ENCODE measurements at places on chromosomes 6 and 20.

GRCh38 chr20:50058662-50059402 lies 54.1 kb downstream of the UBE2V1 start:
- DNase-seq: no peak

DNA sequence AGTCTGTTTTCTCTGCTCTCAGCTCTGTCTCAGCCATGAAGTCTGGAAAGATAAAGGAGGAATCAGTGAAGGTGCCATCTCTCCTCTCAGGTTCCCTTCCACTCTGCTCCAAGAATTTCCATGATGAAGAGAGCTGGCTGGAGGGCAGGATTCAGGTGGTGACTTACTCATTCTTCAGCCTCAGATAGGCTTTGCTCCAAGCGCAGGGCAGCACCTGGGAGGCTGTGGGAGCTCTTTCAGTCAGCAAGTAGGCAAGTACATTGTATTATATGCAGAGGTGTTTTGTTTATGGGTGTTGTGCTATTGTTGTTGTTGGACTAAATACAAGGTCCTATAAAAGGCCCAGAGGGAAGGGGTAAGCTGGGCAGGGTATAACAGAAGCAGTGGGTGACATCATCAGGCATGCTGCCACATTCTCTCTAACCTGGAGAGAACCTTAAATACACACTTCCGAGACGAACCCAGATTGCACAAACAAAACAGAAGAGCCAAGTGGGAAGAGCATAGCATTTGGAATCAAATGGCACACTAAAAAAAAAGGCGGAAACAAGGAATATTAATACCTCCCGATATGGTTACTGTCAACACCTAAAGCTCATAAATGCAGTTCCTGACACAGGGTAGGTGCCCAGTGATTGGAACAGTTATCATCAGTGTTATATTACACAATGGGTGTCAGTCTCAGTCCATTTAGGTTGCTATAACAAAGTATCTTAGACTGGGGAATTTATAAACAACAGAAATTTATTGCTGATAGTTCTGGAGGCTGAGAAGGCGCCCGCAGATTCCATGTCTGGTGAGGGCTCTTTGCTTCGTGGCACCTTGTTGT lies 14.5 kb upstream of the PSMG4 start:
- DNase-seq: no peak

DNA sequence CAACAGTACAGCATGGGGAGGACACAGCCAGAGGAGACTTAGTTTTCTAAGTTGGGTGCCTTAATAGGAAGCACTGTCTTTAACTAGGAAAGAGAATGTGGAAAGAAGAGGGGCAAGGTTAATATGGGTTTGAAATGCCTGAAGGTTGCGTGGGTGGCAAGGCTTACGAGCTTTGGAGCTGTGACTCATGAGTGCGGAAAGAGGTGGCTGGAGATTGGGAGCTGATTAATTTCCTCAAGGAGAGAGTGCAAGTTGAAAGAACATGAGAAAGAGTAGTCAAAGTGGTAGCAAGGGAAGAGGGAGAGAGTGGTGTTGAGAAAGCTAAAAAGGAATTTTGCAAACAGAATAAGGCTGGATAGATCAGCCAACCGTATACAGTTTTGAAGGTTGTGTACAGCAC lies 315.1 kb upstream of the PRND start:
- no peak for DNase-seq

- DNase-seq: no peak
Observed at GRCh38 chr6:15674690-15675386, 12.0 kb upstream of the DTNBP1 start.

GRCh38 chr6:88365656-88366055 lies 199.5 kb upstream of the CNR1 start:
- DNase-seq: no peak

DNA sequence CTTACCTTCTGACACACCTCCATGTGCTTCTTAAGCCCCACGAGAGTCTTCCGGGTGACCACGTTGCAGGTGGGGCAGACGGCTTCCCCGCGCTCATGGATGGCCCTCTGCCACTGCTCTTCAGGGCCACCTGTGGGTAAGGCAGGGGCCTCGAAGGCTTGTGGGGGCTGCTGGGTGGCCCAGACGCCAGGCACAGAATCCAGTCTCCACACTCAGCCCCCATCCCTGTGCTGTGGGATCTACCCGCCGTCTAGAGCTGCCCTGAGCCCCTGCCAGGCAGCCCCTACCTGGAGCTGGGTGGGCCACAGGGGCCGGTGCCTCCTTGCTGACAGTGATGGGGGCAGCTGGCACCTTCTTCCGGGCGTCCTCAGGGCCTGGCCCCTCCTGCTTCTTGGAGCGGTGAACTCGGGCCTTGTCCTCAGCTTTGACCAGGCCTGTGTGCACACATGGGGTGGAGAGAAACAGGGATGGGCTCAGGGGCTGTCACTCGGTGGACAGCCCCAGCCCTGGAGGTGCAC lies 5.9 kb downstream of the ZNF512B start:
- DNase-seq: no peak

- DNase-seq: no peak
Observed at GRCh38 chr6:57822896-57823358, 505.5 kb downstream of the PRIM2 start.

DNA sequence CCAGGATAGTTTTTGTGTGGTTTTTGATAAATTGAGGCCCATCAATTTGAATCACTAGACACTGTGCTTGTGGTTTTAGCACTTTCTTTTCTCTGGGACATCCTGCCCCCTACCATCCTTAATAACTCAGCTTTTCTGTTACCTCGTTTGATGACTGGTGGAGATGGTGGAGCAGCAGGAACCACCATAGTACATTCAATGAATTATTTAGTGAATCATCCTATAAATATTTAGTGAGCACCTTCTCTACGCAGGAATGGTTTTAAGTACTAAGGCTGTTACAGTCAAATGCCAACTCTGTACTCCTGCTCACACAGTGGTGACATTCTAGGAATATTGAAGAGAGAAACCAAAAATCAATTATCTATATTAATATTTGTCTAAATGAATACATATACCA lies 585.2 kb downstream of the HAO1 start:
- no peak for DNase-seq

GRCh38 chr6:12481292-12481691 lies 191.1 kb downstream of the EDN1 start:
- DNase-seq: no peak

GRCh38 chr6:158595223-158595622 lies 35.3 kb downstream of the TMEM181 start:
- DNase-seq: no peak

DNA sequence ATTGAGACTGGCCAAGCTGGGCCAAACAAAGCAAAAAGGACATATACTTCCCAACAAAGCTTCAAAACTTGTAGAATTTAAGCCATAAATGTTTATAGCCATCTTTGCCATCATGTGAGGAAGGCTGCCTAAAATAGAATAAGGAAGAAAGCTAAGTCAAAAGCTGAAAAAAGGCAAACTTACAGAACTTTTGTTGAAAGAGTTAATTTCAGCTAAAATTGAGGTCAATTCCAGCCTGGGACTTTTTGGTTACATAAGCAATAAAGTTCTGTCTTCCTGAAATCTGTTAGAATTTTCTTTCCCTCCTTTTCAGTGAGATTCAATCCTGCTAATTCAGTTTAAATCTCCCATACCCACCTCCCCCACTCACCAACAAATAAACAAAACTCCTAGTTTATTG lies 227.9 kb upstream of the MARCKS start:
- no peak for DNase-seq

DNA sequence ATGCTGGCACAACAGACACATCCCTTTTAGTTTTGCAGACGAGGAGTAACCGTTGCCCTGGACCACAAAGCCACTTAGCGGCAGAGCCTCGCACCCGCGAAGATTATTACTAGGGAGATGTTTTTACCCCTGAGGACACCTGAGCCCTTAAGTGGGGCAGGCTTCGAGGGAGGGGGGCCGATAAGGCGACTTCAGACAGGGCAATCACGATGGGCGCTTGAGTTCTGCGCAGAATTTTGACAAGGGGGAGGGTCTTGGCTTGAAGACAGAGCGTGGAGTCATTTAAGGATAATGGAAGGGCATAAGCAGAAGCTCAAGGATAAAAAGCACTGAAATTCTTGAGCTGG lies 650 bp upstream of the TTK start:
- no peak for DNase-seq

DNA sequence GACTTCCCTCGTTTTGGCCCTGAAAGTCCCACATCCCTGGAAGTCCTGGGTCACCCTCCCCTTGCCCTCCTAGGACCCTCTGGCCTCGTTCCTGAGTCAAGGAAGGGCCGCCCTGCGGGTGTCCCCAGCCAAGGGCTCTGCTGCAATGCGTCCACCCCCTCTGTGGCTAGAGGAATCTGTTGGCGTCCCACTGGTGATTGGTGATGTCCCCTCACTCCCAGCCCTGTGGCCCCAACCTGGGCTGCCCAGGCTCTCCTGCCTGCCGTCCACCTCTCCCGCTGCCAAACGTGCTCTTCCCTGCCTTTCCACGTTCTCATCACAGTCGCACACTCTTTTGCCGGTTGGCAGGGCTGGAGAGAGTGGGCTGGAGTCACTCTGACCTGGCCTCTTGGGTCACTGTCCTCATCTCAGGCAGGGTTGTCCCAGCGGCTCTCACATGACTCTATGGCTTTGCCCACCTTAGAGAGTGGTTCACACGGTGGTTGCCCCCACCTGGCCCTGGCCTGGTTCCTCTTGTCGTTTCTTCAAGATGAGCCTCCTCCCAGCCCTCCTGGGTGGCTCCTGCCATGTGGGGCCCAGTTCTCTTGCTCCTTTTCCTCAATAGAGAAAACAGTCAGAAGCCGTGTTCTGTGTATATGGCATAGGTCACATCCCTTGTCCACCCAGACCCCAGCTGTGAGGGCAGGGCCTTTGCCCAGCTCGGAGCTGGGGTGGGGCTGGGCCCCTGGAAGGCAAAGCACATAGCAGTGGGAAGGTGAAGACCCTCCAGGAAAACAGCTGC lies 100.9 kb downstream of the TMEM242 start:
- no peak for DNase-seq

DNA sequence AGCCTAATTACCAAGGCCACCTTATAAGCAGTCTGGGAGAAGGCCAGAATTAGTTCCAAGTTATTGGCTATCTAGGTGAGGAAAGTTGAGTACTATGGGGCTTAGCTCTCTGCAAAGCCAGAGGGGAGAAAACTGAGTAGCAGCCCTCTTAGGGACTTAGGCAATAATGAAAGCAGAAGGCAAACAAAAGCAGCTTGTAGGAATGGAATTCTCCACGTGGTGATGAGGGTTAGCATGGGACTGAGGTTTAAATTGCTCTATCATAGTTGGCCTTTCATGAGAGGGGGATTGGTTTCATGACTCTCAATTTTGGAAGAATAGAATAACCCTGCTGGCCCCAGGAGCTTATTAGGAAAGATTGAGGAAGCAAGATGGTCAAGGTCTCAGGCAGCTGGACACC lies 7.0 kb upstream of the UBE2J1 start:
- no peak for DNase-seq

DNA sequence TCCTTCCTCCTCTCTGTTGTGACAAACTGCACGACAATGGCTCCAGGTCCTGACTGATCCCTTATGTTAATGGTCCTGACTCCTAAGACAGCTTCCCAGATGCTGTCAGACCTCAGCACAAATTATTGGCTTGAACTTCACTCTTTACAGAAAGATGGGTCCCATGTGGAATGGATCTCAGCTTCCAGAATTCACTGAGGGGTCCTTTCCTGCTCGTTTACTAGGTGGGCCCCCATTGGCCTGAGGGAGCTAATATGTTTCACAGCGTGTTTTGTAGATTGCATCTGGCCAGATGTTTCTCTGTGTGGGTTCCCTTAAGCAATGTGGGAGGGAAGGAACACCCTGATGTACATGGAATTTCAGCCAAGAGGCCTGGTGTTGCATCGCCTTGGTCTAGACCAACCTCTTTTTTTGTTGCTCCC lies 826.6 kb downstream of the MAFB start:
- no peak for DNase-seq

- no peak for DNase-seq
Observed at GRCh38 chr20:23628402-23629016, 9.2 kb downstream of the CST3 start.

DNA sequence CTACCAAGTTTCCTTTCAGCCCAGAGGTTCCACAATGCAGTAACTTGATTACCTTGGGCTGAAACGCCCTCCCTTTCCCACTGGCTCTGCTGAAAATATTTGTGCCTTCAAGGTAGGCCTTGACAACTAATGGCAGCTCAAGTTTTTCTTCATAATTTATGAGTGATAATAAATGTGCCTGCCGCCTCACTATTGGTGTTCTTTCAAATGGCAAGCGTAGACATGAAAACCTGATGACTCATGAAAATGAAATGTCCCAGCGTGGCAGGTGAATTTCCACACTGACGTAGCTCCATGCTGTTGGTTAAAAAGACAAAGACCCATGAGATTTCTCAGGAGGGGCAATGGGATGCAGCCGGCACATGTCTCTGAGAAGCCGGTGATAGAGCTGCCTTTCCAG lies 107.2 kb upstream of the GGTLC1 start:
- no peak for DNase-seq

GRCh38 chr6:46586906-46587305 lies 65.7 kb downstream of the CYP39A1 start:
- DNase-seq: no peak

DNA sequence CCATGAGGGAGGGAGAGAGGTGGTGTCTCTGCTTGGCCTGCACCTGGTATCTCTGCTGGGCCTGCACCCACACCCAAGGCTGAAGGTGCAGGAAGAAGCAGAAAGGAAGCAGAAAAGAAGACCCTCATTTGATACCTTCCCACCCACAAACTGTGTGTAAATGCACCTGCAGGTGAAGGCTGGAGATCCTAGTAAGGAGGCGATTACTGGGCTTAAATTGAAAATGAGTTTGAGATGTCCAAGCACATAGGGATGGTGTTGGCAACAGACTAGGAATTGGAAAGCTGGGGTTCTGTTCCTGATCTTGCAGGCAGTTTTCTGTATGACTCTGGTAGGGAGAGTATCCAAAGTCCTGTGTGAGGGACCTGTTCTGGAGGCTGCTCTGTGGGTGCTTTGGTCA lies 74.7 kb downstream of the LYRM2 start:
- no peak for DNase-seq

- no peak for DNase-seq
Observed at GRCh38 chr20:2767768-2768631, 32.4 kb downstream of the CPXM1 start.

- no peak for DNase-seq
Observed at GRCh38 chr20:25032478-25033264, 25.3 kb downstream of the ACSS1 start.

DNA sequence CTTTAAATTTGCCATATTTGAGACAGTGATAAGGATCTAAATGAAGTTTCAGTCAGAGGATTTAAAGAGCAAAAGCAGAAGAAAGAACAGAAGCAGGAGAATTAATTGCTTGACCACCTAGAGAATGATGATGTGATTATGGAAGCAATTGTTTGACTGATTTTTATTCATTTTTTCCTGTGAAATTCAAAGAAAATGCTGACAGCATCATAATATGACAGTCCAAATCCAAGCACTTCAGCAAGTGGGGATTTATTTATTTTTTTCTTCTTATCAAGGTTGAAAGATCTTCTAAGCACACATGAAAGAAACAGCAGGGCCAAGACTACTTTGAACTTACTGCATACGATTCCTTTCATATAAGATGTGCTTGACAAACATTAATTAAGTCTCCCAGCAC lies 125.2 kb downstream of the BMP2 start:
- no peak for DNase-seq

Data from esophagus squamous epithelium (tissue), 5 donors.